8988T (cell line): ENCODE measurements at places on chromosomes 5 and 9.

GRCh38 chr5:126219616-126220015, 203.6 kb upstream of the GRAMD2B start:
- DNase-seq: no peak

- DNase-seq: no peak
Measured at GRCh38 chr9:111978616-111979015, 82.0 kb downstream of the UGCG start.

DNA sequence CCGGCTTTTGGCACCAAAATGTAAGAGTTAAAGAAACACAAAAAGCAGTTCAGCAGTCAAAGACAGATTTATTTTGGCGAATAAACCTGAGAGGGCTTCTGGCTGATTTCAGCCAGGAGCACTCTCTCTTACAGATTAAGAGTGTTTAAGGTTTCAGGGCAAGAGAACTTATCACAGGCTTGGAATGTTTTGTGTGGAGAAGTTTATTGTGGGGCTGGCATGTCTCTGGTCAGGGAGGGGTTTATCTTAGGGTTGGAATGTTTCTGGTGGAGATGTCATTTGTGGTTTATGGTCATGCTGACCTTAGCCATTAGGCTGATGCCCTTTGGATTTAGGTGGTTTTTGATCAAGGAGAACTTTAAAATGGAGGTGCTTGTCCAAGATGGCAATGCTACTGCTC, 622.3 kb upstream of the PTPRD start:
- DNase-seq: no peak

DNA sequence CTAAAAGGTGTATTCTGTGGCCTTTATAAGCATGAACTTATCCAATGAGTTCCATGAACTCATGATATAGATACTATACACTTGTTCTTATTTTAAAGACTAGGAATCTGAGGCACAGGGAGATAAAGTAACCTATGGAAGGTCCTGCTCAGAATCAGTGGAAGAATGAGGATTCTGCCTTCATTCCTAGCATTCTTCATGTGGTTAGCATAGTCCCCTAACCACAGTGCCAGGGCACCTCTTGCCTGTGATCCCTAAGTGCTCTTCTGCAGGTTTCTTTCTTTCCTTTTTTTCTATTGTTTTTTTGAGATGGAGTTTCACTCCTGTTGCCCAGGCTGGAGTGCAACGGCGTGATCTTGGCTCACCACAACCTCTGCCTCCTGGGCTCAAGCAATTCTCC, 174.1 kb downstream of the C9orf152 start:
- no peak for DNase-seq

DNA sequence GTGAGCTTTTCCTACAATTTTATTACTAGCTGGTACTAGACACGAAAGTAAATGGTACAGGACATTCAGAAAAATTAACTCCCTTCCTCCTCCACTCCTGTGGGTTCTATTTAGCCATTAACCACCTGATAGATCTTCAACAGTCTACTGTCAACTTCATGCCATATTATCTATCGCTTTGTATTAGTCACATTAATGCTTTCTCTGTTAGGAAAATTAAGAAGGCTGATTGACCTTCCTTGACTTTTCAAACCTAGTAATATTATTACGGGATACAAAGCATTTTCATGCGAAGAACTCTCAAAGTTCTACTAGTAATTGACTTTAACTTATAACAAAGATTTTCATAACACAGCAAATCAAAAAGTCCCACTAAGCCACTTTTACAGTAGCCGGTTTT, 1.2 kb downstream of the TEX10 start:
- no peak for DNase-seq

DNA sequence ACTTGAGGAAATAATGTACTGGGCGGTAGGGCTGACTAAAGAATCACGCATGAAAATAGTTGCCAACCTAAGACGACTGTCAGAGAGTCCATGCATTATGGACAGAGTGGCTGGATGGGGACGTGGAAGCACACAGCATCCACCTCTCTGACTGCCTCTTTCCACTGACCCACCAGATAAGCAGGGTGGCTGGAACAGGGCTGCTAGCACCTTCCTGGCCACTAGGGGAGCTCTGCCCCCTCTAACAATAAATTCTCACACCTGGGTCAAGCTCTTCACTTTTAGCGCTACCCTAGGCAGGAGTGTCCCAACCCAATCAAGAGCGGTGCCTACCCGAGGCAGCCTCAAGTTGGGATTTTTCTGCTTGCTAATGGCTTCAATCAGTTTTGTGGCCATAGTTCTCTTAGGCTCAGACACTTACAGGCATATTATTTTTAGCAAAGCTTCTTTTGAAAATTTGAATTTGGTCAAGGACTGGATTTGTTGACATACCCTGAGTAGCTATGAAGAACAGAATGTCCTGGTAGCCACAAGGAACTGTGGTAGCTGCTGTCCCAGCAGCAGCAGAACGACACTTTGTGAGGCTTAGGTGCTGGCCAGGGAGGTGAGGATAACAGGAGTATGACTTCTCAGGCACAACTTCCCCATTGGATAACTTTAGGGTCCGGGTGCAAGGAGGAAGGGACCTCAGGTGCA, 6.9 kb upstream of the TPM2 start:
- DNase-seq: peak; percentile 66

DNA sequence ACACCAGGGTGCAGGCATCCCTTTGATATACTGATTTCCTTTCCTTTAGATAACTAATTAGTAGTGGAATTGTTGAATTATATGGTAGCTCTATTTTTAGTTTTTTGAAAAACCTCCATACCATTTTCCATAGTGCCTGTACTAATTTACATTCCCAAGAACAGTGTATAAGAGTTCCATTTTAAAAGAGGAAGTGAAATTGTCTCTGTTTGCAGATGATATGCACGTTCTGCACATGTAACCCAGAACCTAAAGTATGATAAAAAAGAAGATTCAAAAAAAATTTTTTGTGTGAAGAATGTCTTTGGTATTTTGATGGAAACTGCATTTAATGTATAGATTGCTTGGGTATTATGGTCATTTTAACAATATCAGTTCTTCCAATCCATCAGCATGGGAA, 424.0 kb upstream of the CCNH start:
- DNase-seq: no peak

DNA sequence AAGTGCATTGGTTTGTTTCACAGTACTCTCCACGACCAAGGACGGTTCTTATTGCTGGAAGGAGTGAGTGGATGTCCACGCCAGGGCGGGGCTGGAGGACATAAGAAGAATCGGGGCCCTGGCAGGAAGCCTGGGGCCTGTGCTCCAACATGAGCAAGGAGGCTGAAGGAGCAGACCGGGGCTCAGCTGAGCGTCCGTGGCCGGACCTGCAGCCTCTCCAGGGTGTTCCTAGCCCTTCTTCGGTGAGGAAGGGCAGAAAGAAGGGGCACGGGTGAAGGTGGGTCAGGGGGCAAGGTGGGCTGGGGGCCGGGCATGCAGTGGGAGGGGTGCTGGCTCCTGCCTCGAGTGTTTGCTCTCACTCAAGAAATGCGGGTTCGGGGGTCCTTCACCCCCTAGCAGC, 18.1 kb downstream of the FAM78A start:
- no peak for DNase-seq

- DNase-seq: peak; percentile 76
Measured at GRCh38 chr5:139847790-139848507, 52.3 kb downstream of the PSD2 start.

GRCh38 chr5:92633176-92633575, 947.8 kb downstream of the NR2F1-AS1 start:
- no peak for DNase-seq

DNA sequence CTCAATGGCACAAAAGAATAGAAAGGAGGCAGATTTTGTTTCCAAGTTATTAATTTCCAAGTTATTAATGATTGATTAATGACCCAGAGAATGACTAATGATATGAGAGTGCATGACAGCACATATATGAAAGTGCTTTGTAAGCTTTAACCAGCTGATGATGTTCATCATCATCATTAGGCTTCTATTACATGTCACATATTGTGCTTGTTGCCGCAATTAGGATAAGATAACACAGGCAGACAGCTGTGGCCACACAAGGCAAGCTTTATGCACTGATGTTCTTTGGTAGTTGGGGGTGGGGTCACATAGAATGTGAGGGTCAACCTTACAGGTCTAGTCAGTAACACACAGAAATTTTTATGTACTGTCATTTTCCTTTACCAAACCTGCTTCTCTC, 219.7 kb downstream of the TRPM3 start:
- no peak for DNase-seq

- DNase-seq: no peak
Measured at GRCh38 chr5:1200495-1201326, 684 bp upstream of the SLC6A19 start.

DNA sequence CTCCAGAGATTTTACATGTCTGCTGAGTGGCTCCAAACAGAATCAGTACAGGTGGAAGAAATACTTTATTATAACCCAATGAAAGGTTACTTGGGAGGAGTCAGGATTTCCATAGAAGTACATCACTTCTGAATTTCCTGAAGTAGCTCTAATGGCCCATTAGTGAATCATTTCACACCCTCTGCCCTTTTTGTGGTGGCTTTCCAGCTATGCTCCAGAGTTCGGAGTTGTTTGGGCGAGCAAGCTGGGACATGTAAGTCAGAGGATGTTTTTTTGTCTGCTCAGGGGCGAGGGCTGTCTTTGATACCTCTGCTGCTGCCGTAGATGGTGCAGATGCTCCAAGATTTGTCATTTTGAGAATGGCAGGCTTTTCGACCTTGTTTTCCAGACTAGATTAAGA, 226.1 kb downstream of the GOLPH3 start:
- DNase-seq: no peak

DNA sequence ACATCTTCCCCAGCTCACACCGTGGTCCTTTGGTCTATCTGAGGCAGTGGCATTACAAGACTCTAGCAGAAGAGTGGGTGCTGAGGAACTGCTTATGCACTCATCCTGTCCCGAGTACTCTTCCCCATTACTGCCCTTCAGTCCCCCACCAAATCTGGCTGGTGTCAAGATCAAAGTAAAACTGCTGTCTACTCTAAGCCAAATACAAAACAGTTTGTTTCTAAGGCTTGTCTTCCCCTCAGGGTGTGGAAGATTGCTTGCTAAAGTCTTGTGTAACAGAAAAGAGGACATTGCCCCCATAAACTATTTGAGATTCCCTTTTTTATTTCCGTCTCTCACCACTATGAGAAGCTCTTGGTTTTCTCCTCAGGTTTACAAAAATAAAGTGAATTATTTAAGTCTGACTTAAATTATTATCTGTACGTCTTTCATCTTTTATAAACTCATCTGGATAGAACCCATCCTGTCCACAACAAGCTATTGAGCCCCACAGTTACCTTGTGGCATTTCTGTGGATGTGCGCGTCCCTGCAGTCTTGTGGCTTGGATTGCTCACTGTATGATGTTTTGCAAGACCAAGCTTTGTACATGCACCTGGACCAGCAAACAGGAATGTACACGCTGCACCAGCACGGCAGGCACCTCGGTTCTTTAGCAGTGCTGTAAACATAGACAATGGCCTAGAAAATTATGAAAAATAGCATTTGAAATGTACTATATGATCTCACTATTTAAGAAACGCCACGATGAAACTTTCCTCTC, 61.0 kb downstream of the CYSTM1 start:
- DNase-seq: no peak

GRCh38 chr5:2006971-2007291, 124.2 kb upstream of the IRX4 start:
- DNase-seq: no peak

GRCh38 chr5:134101686-134102439, 12.6 kb upstream of the TCF7 start:
- peak; percentile 87 for DNase-seq

DNA sequence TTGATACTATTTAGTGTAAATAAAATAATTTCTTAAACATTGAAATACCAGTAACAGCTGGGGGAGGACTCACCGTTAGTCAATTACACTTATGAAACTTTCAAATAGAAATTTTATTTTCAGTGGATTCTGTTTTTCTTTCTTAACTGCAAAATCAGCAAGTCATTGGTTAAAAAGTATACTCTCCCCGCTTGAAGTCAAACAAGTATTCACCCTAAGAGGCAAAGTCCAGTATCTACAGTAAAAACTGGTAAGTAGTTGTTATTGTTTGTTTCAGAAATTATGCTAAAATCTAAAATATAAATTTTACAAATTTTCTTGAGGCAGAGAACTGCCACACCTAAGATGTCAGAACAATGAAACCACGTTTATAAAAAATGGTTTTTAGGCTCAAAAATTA, 22.4 kb downstream of the NREP start:
- DNase-seq: no peak

DNA sequence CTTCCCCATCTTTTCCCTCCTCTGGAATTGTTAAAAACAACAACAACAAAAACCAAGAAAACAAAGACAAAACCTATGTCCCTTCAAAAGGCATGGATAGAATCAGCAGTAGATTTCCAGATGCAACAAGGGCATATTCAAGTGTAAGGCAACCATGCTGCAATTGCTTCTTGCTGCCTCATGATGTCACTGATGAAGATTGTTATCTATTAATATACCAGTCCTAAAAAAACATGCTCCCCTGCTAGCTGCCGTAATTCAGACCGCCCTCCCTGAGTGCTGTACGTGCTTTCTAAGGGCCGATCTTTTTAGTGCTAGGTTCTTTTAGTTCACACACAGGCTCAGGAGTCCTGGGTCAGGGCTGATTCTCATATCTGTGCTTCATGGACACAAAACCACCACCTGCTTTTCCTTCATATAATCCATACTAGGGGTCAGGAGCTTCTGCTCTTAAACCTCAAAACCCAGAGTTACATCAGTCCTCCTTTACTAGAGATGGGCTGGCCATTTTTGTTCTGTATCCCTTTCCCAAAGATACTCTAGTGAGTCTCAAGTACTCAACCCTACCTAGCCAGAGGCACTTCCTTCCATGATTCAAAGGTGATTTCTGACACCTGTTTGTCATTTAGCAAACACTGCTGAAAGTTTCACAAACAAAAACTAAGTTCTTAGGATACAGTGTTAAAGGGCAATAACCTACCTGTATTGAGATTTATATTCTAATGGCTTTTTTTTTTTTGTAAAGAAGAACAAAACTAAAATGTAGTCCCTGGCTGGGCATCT, 82.1 kb downstream of the GIN1 start:
- no peak for DNase-seq

DNA sequence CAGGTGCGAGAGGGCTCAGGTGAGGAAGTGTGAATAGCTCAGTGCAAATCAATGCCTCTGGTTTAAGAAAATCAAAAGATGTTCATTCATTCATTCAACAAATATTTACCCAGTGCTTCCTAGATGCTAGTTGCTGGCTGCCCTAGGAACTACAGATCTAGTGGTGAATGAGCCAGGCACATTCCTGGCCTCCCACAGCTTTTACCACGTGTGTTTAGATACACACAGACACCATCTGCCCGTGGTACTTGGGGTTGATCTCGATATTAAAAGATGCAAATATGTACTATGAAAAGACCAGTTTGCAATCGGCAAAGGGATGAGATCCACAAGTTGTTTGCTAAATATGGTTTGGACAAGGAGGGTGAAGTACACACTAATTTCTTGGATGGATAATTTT, 78.2 kb downstream of the GTF3C4 start:
- no peak for DNase-seq

DNA sequence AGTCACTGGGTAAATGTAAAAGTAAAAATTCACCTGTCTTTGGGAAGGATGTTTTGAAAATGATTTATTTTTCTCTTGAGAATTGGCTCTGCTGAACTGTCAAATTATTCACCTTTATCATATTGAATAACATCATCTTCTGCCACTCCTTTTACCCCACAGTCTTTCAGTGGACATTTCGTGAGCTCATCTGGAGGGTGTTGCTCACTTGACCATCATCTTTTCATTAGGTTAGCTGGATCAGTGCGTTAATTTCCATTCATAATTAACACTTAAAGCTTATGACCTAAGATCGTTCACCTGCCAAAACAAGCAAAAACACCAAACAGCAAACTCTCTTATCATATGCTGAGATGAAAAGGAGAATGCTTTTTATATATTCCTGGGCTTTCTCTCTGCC, 53.4 kb upstream of the TNFAIP8 start:
- DNase-seq: no peak

- no peak for DNase-seq
Measured at GRCh38 chr9:83208065-83208850, 145.3 kb upstream of the RASEF start.
